Pancreas (tissue), 10 donors: ENCODE measurements at places on chromosomes 12 and 14. TPM values are rescaled to one million over a fixed set of nuclear protein-coding genes. Genes with fewer than 3 reads are reported as not detected.

Gene SLC24A4
- polyA plus RNA-seq = 0.08 TPM

Gene RBP5
- polyA plus RNA-seq = 3.9 TPM

Gene APOF
- not detected for polyA plus RNA-seq

DNA sequence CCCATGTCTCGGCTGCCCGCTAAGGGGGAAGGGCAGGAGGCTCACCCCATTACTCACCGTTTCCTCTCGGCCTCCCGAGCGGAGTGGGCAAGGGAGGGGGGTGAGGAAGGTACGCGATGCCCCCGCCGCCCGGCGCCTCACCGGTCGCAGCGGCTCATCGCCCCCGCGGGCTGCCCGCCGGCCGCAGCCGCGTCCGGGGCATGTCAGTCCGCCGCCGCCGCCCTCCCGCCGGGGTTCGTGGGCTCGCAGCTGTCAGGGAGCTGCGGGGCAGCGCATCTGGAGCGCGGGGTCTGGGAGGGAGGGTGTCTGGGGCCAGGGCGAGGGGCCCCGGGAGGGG, 461 bp downstream of the SLC8A3 start:
- H3K27ac ChIP-seq = no peak overlapping the region
- no peaks in the 10 kb centered on the region for H3K36me3 ChIP-seq
- H3K4me1 ChIP-seq = no peaks in the 10 kb centered on the region
- no peak for DNase-seq
- H3K27me3 ChIP-seq = no peaks in the 10 kb centered on the region
- H3K4me3 ChIP-seq = peak overlapping the region; percentile 18

DNA sequence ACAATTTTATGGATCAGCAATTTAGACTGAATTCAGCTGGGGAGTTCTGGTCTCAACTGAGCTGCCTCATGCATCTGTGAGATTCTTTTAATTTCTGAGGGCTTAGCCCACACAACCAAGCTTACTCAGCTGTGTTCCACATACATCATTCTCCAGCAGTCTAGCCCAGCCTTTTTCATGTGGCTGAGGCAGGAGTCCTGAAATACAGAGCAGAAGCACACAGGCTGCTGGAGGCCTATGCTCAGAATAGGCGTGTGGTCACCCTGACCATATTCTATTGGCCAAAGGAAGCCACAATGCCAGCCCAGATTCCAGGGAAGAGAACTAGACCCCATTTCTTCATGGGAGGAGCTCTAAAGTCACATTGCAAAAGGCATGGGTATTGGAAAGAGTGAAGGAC, 72.3 kb upstream of the DHRS4 start:
- DNase-seq = no peak
- H3K4me1 ChIP-seq = peaks cover 16% of the 10 kb centered on the region
- no peak overlapping the region for H3K27ac ChIP-seq
- H3K4me3 ChIP-seq = no peak overlapping the region
